Suppressor macrophage treated with lipopolysaccharide for 4 hours (primary cell): ENCODE measurements at places on chromosomes 7 and 10.

GRCh38 chr10:34861293-34862021 is 46.4 kb upstream of the PARD3 start:
- no peak for DNase-seq

GRCh38 chr7:125126376-125126775 is 196.8 kb upstream of the POT1 start:
- no peak for DNase-seq

DNA sequence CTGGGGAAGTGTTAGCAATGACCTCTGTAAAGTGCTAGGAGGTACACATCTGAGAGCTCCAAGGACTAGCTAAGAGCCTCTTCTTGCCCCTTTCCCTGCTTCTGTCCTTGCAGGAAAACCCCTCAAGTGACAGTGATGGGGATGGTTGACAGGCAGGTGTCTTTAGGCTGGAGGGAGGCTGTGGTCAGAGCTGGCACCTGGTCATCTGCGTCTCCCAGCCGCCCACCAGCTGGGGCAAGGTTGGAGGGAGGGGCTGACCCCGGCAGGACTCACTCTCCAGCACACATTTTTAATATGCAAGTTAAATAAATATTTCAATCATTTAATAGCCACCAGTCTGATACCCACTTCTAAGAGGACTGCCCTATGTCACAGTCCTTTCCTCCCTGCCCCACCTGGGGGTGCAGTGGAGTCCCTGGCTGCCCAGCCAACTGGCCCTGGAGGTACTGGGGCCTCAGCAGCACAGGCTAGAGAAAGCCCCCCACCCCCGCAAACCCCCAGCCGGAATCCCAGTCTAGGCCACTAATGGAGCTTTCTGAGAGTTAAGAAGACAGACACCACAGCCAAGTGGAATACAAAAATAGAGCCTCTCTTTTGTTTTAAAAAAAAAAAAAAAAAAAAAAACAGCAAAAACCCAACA is 6.3 kb downstream of the FGF8 start:
- no peak for DNase-seq

DNA sequence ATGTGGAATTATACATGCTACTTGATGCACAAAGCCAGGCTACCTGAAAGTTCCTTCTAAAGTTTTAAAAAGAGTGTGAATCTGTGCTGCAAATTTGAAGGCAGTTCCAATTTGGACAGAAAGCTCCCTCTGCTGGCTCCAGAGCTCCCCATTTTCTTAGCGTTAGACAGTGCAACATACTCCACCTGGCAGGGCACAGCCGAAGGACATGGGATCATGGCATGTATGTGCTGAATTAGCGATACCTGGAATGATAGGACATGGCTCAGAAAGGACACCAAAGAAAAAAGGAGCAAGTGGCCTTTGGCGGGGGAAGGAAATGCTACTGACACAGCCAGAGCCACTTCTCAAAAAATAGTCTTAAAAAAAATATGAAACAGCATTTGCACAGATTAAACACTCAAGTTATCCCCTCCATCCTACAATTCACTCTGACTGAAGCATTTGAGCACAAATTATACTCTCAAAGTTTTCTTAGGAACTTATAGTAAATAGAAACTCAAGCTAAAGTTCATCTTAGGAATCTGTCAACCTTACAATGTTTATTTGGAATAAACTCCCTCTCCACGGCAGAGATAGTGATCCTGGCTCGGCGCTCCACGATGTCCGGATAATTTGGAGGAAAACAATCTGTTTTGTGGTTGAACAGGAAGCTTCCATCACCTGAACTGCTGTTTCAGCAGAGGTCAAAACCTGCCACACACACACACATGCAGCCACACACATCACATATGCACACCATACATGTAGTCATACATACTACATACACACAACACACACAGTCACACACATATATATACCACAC is 80.0 kb downstream of the C7orf25 start:
- no peak for DNase-seq

DNA sequence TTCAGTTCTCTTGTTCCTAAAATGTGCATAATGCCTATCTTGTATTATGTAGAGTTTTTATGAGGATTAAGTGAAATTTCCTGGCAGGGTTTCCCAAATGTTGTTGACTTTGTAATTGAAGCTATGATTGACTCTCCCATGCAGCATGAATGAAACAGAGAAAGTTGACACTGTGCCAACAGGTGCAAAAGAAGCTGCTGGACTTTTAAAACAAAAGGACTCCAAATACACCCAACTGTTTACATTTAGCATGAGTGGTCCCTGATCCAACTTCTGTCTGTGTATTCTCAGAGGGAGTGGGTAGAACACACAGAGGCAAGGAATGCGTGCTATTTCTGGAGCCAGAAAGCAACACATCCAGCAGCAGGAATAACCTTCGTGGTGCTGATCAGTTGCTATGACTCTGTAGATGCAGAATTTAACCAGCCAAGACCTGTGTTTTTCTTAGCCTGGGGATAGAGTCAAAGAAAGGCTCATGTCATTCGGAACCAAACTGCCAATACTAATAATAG is 14.4 kb upstream of the RBM20 start:
- no peak for DNase-seq

DNA sequence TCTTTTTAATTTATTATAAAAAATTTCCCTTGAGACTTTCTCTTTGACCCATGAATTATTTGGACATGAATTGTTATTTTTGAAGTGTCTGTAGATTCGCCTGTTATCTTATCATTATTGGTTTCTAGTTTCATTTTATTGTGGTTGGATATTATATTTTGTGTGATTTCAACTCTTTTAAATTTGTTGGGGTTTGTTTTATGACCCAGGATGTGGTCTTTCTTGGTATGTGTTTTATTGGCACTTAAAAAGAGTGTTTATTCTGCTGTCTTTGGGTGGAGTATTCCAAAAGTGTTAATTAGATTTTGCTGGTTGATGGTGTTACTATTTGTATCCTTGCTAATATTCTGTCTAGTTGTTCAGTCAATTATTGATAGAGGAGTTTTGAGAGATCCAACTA is 50.5 kb upstream of the GPR141 start:
- DNase-seq: no peak

DNA sequence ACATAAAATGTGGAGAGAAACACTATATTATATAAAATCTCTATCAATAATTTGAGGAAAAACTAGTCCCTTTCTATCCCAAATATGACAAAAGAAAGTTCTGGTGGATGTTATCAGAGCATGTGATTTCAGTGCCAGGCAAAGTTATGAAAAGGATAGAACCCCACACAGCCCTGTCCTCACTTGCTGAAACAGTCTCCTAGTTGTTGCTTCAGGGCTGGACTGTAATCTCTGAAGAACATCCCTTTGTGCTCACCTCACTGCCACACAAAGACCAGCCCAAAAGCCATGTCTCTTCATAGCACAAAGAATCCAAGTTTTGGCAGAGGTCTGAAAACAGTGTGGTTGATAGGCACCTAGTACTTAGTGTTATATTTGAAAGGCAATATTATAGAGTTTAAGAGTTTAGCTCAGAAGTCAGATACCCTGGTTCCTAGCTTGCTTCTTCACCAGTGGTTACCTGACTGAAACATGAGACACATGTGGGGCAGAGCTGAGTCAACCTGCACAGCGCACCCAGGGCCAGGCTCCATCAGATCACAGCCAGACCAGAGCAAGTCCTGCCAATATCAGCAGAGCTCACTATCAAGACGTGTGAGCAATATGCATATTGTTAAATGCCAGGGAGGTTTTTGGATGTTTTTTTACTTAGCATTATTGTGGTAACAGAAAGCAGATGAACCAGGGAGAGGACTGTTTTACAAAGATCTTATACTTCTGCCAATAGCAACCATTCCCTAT is 25.0 kb downstream of the CYP3A7 start:
- DNase-seq: no peak

- DNase-seq: no peak
These were observed 21.4 kb downstream of the SLC25A13 start for GRCh38 chr7:96300502-96300901.

- DNase-seq: peak; percentile 56
These were observed 18.7 kb downstream of the ZNF786 start for GRCh38 chr7:149071641-149072437.

GRCh38 chr10:110845756-110846620 is 25.7 kb upstream of the PDCD4 start:
- no peak for DNase-seq
